ENCODE measurements at places on chromosomes 5 and 9.
A peak's percentile ranks its signal among the peaks of the same experiment; 100 is the strongest.

DNA sequence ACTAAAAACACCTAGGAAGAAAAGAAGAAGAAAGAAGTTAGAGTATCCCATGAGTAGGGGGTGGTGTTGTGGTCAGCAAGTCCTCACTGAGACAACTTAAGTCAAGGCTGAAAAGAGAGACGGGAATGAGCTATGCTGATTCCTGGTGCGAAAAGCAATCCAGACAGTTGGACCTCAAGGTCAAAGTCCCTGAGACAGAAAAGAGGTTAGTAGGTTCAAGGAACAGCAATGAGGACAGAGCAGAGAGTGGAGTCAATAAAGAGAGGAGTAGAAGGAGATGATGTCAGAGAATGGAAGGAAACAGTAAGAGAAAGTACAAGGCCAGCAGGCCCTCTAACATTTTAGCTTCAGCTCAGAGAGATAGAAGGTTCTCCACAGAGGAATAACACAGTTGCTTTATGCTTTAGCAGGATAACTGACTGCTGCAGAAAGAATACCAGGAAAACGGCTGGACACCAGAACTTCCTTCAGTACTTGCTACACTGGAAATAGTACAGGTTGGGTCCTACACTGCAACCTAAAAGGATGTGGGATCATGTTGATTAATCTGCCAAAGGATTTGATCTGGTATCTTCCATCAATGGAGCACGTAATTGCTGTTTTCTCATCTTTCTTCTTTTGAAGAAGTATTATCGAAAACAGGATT is 43.6 kb downstream of the GNAQ start:
- DNase-seq = no peak

DNA sequence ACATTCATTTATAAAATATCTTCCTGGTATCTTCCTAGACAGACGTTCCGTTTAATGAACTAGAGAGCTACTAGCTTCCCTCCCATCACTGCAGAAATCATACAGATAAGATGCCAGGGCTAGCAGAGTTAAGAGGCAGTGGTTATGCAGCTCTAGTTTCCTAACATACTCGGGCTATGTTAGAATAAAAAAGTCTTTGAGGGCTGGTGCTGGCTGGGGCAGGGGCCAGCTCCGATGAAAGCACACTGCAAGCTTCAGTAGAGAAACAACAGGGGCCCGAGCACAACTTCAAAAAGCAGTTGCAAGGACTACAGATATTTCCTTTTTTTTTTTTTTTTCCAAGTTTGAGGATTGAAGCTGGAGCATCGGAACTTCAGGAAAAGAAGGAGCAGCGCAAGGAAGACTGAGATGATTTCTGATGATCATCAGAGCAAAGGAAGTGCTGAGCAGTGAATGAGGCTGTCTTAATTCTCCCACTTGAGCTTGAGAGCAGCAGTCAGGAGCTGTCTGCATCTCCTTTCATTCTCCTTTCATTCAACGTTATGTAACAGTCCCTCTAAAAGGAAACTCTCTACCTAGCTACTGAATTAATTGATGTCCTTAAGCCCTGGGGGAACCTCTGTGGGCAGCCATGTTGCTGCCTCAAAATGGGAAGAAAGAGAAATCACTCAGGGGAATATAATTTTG is 47.6 kb upstream of the ADCY2 start:
- DNase-seq = no peak

DNA sequence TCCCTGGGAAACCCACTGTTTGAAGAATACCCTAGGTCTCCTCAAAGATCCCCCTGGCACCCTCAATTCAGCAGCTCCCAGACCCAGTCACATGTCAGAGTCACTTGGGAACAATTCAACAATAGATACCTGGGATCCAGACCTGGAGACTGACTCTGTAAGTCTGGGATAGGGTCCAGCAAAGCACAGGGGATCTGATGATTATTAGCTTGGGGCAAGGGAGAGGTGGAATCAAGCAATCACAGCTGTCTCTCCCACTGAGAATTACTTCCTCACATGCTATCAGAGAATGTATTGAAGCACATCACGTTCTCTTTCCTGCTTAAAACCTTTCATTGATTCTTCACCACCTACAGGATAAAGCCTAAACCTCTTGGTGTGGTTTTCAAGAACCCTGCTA is 5.9 kb downstream of the FAM193B start:
- DNase-seq = no peak

- DNase-seq = no peak
Measured at GRCh38 chr5:144230806-144231205, 60.1 kb downstream of the KCTD16 start.

- no peak for DNase-seq
Measured at GRCh38 chr9:133884907-133885744, 107.0 kb downstream of the VAV2 start.

- DNase-seq = no peak
Measured at GRCh38 chr5:135213027-135213386, 179.0 kb upstream of the PITX1 start.

DNA sequence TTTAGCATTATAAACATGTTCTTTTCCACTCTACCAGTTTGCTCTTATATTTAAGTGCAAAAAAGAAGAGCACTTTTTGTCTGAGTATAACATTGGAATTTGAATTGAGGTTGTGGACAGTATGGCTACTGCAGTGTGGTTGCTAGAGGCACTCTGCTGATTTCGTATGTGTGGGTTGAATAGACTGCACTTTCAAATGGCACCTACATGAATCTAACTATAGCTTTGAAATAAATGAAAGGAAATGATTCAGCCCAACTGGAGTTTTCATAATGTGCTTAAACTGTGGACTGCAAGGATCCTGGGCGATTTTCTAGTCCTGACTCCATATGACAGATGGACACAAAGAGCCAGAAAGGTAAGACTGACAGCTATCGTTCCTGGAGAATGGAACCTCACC is 657.6 kb upstream of the RIOK2 start:
- no peak for DNase-seq

- DNase-seq = no peak
Measured at GRCh38 chr9:96009690-96010472, 134.4 kb downstream of the ERCC6L2 start.

- no peak for DNase-seq
Measured at GRCh38 chr5:39469777-39470415, 45.1 kb upstream of the DAB2 start.

DNA sequence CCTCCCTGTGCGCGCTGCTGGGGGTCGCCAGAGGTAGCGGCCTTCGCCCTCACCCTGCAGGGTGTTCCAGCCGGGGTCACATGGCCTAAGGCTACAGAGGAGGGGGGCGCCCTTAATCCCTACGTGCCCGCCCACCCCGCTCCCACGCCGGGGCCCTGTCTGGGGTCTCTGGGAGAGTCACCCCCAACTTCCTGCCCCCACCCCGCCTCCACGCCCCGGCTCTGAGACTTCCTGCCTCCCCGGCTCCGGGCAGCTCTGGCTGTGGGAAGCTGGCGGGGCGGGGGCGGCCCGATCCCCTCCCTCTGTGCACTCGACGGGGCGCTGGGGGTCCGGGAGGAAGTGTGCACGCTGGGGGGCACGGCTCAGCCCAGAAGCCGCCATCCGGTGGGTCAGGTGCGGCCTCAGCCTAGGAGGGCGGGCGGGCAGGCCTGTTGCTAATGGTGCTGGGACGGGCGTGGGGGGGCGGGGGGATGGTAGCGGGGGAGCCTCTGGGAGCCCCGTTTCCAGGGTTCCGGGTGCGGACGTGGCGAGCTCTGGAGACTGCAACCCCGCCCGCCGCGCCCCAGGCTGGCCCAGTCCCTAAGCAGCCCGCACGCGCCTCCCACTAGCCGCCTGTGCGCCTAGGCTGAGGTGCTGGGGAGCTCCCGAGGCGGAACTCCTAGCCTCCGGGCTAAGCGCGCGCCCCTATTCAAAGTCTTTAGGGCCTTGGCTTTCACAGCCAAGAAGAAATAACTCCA is 61.6 kb downstream of the CXXC5 start:
- no peak for DNase-seq

- DNase-seq = no peak
Measured at GRCh38 chr5:138722544-138723177, 30.6 kb upstream of the CTNNA1 start.

DNA sequence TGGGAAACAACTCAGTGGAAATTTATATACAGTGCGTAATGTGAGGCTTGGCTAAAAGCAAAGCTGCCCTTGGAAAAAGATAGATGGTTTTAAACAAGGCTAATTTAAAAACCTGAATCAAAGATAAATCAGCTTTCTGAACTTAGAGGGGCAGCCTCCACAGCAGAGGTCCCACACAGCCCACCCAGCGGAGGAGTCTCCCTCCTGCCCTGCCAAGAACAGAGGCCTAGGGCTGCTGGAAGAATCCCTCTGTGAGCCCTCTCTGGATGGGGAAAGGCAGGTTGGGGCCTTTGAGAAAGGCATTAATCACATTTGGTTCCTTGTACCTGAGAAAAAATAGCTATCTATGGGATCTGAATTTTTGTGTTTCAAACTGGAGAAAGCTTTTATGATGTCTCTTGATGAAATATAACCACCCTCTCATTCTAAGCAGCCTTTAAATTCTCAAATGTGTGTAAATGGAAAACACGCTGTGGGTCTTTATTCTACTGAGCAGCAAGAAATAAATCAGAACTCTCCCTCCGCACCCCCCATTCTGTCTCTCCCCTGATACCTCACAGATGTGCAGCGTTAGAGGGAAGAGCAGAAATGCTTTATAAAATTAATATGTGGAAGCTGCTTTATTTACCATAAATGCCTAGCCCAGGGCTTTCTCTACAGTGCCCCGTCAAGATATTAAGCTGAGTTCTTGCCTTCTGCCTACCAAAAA is 329.2 kb downstream of the EFNA5 start:
- no peak for DNase-seq

- no peak for DNase-seq
Measured at GRCh38 chr9:137985637-137986071, 108.1 kb downstream of the CACNA1B start.

DNA sequence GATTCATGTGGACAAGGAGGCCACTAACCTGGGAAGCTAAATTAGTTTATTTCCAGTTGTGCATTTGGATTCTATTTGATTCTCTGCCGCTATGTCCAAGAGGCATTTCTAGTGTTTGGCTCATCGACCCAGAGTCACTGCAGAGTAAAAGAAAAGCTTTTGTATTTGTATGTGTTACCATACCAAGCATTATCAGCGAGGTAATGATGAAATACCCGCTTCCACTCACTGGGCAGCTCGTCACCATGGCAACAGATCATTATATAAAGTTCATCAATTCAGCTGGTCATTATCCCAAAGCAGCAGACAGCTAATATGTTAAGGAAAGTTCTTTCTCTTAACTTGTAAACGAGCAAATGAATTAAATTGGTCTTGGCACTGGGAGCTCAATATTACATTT is 380.3 kb downstream of the SEMA5A start:
- no peak for DNase-seq

DNA sequence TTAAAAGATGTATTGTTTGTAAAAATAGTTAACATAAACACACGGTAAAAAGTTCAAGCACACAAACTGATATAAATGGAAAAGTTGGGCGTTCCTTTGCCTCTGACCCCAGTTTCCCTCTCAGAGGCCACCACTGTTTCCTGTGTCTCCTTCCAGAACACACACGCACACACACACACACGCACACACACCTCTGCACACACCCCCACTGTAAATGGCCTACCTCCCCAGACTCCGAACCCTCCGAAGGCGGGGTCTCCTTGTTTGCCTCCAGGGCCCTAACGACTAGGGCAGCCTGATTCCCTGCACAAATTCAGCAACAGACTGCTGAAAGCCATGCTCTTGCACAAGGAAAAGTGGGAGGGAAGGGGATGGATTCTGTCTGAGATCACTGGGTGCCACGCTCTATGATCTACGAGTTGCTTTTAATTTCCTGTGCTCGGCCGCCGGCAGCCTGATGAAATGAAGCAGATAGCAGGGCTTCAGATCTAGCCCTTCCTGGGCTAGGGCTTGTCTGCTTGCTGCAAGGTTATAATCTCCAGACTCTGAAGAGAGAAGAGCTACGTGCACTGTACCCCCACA is 184.0 kb upstream of the IL12B start:
- no peak for DNase-seq

- peak; percentile 33 for DNase-seq
Measured at GRCh38 chr9:3898461-3899218, 372.8 kb upstream of the RFX3 start.

- no peak for DNase-seq
Measured at GRCh38 chr5:54649041-54649504, 131.5 kb downstream of the SNX18 start.

GRCh38 chr5:96288166-96288844 is 144.7 kb downstream of the PCSK1 start:
- DNase-seq = no peak

- DNase-seq = no peak
Measured at GRCh38 chr9:69070201-69070600, 34.6 kb downstream of the FXN start.

GRCh38 chr9:108136656-108137055 is 647.1 kb upstream of the KLF4 start:
- no peak for DNase-seq

GRCh38 chr9:93447655-93448054 is 3.8 kb upstream of the FAM120A start:
- no peak for DNase-seq

GRCh38 chr5:143166090-143166489 is 237.4 kb downstream of the NR3C1 start:
- no peak for DNase-seq

DNA sequence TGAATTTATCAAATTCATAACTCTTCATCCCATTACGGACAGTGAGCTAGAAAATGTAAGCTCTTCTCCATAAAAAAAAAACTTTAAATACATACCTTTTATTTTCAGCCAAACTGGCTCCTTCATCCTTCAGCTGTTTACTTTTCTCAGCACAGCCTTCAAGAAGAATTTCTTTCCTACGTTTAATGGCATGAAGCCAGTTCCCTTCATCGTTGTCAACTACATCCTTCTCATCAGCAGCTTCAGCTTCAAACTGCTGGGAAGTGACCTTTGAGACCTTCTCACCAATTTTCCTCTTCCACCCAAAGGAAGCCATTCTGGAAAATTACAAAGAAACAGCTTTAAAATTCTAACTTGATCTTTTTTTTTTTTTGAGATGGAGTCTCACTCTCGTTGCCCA is 9.1 kb downstream of the TTC33 start:
- DNase-seq = no peak

GRCh38 chr5:163846512-163846911 is 341.1 kb downstream of the MAT2B start:
- no peak for DNase-seq

- no peak for DNase-seq
Measured at GRCh38 chr5:171475596-171475995, 56.1 kb downstream of the FGF18 start.
